ENCODE measurements at places on chromosomes 3 and 15.

DNA sequence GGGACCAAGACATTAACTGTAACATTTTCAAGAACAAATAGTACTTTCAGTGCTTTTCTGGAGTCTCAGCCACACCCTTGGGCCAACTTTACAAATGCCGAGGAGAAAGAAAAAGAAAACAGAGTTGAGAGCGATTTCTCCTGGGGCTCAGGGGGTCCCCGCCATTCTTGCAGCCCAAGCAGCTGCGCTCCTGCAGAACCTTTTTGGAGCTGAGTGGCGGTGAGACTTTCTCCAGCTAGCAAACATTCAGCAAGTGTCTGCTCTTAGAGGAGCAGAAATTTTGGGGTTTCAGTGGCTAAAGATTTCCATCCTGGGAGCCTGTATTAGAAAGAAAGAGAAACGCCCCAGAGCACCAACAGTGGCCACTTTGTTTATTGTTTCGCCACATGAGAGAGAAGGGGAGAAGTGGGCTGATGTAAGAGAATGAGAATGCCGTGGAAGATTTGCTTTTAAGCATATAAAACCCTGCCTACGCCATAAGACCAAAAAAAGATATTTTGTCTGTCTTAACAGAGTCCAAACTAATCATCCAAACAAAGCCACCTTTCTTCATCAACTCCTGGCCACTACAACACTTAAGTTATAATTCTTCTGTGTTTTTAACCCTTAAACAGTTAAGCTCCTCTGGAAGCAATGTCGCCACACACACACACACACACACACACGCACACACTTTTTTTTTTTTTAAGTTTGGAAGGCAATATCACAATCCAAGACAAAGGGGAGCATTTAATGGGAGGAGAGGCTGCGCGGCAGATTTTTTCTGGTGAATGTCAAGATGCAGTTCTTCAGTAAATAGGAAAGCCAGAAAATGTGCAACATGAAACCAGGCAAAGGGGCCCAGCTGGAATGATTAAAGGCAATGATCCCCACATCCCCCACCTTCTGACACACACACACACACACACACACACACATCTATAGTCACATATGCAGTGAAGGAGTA lies 19.2 kb downstream of the EID1 start:
- DNase-seq, result no peak

- DNase-seq, result no peak
These were observed 353.9 kb upstream of the KCNMB2 start for GRCh38 chr3:178182337-178182779.

DNA sequence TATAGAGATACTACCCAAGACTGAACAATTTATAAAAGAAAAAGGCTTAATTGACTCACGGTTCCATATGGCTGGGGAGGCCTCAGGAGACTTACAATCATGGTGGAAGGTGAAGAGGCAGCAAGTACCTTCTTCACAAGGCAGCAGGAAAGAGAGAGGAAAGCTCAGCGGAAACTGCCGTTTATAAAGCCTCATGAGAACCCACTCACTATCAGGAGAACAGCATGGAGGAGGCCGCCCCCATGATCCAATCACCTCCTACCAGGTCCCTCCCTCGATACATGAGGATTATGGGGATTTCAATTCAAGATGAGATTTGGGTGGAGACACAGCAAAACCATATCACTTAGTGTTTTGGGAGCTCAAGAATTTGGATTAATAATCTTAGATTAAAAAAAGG lies 240.2 kb downstream of the UACA start:
- DNase-seq, result no peak

- DNase-seq, result no peak
These were observed 78.2 kb upstream of the BLM start for GRCh38 chr15:90638963-90639362.

- DNase-seq, result no peak
These were observed 41.9 kb downstream of the MEIS2 start for GRCh38 chr15:37058316-37058985.

DNA sequence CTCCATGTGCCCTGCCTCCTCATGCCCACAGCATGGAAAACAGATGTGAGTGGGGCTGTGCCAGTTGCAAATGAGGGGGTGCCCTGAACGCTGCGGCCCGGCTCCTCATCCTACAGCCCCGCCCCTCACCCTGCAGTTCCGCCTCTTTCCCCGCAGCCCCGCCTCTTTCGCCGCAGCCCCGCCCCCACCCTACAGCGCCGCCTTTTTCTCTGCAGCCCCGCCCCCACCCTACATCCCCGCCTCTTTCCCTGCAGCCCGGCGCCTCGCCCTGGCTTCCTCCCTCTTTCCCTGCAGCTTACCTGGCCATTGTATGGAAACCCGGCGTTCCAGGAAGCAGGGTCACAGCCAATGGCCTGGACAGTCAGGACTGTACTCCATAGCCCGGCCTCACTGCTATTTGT lies 284.9 kb downstream of the TLE3 start:
- no peak for DNase-seq

DNA sequence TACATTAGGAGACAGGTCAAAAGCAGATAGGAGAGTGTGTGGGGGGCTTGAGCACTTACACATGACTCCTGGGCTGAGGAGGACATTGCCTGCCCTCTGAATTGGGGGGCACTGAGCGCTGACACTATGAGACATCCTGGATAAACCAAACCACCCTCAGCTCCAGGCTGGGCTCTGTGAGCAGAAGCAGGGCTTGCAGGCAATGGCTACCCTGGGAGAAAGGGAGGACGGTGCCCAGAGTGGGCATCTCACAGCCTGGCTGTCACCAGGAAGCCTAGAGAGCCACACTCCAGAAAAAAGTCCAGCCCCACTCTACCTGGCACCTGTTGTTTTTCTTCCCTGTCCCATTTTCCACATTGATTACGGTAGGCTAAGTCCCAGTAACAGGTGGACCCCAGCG lies 8.2 kb upstream of the KLF13 start:
- DNase-seq, result no peak

DNA sequence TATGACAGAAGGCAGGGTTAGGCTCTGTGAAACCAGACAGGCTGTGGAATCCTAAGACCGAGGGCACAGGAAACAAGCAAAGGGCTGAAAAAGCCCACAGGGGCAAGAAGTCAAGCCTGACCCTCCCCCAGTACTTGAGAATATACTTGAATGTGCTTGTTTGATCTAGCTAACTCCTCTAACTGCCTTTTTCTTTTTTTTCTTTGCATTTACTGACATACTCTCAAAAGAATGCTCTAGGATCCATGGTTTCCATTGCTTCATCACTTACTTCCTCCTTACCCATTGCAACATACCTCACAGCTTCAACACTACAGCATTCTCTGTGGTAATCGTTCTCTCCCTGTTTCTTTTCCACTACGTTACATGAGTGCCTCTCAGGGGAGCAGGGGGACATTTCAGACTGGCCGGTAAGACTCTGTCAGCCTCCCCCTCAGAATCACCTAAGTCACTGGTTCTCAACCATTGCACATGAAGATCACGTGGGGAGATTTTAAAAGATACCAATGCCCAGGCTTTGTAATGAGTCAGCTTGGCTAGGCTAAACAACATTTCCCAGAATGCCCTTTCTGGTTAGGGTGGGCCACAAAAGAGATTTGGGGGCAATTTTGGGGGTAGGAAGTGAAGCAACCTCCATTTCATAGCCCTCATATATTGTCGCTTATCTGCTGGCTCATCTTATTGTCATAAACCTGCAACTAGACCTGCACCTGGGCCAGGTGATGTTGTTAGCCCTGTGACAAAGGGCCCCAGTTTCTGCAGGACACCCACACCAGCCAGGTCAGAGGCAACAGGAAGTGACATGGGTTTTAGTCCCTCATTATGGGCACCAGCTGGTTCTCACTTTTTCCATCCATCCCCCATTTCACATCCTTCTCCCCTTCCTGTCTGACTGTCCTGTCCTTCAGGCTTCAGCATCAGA lies 24.6 kb upstream of the RSL24D1 start:
- DNase-seq, result no peak

DNA sequence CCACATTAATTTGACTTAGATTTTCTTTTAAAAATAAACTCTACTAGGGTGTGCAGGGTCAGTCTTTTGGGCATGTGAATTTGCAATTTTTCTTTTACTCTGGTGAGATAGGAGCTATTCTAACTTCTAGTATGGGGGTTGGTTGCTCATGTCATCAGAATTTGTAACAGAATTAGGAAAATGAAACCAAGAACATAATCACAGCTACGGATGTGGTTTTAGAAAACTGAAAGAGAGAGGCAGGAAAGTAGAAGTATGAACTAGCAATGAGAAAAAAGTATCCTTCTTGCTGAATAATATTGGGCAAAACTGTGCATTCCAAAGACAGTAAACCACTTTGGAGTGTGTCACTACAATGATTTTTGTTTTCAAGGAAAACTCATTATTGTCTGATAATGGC lies 43.3 kb downstream of the ADPGK start:
- DNase-seq, result peak; percentile 29

GRCh38 chr3:143237077-143237627 lies 117.6 kb downstream of the CHST2 start:
- no peak for DNase-seq

GRCh38 chr3:16286161-16286560 lies 21.1 kb downstream of the OXNAD1 start:
- no peak for DNase-seq

DNA sequence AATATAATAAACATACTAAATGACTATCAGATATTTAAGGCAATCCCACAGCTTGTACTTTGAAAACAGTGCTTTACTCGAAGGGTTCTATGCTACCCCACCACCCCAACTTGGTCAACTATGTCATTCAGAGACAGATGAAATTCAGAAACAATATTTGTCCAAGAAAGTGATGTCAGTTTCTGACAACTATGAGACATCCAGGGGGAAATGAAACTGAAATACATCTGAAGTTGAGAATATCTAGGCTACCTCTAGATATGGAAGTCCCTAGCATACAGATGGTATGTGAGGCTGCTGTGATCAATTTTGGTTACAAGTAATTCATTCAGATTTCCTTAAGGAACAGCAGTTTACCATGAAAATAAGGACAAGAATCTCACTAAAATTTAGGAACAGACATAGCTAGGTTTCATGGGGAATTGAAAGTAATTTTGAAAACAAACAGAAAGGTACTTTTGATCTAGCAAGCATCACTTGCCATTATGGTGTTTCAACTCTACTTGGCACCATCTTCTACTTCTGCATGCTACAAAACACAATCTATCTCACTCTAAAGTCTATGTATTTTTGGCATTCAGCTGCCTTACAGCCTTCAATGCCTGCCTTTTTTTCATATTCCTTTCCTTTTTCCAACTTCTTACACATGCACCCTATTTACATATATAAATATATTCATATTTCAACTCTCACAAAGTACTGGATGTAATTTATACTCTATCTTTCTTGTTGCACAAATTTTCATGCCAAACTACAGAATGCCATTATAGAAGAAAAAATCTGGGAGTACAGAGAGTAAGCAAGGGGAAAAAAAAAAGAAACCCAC lies 21.7 kb downstream of the ATG3 start:
- DNase-seq, result peak; percentile 15

DNA sequence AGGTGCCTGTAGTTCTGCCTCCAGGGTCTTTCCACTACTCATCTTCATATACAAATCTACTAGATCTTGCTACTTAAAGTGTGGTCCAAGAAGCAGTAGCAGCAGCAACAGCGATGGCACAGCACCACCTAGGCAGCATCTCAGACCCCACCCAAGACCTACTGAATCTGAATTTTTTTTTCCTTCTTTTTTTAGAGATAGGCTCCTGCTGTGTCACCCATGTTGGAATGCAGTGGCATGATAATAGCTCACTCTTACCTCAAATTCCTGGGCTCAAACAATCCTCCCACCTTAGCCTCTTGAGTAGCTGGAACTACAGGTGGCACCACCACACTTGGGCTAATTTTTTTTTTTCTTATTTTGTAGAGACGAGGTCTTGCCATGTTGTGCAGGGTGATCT lies 346.7 kb upstream of the TGFBR2 start:
- DNase-seq, result no peak

GRCh38 chr3:157394411-157394810 lies 42.2 kb upstream of the PTX3 start:
- no peak for DNase-seq

DNA sequence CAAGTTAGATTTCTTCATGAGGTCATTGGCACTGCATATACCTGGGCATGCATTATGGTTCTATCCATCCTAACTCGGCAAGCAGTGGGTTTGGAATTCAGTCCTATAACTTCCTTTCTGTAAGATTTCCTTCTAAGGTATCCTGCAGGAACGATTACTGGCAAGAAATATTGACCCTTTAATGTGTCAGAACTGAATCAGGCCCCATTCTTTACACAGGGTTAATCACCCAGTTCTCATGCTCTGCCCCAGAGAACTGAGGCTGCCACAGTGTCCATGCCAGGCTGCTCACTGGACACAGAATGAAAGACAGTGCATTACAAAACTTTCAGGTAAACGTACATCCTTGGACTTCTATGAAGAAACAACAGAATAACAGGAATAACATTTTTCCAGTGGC lies 108.9 kb downstream of the RPL22L1 start:
- DNase-seq, result no peak

DNA sequence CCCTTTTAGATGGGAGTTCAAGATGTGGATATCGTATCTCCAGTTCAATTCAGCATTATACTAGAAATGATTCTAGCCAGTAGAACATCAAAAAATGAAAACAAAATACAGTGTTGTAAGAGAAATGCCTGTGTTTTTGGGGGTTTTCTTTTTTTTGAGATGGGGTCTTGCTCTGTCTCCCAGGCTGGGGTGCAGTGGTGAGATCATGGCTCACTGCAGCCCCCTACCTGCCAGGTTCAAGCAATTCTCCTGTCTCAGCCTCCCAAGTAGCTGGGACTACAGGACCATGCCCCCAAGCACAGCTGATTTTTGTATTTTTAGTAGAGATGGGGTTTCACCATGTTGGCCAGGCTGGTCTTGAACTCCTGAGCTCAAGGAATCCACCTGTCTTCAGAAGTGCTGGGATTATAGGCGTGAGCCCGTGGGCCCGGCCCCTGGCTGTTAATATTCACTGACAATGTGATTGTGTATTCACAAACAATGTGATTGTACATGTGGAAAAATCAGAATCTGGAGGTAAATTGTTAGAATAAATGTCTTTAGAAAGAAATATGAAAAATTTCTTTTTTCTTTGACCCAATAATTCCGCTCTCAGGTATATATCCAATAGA lies 59.0 kb downstream of the ARIH1 start:
- no peak for DNase-seq

GRCh38 chr15:79572691-79573404 lies 140.7 kb downstream of the MINAR1 start:
- no peak for DNase-seq
